ENCODE measurements at places on chromosomes 7 and 10. TPM values are rescaled to one million over a fixed set of nuclear protein-coding genes. Genes with fewer than 3 reads are reported as not detected.

DNA sequence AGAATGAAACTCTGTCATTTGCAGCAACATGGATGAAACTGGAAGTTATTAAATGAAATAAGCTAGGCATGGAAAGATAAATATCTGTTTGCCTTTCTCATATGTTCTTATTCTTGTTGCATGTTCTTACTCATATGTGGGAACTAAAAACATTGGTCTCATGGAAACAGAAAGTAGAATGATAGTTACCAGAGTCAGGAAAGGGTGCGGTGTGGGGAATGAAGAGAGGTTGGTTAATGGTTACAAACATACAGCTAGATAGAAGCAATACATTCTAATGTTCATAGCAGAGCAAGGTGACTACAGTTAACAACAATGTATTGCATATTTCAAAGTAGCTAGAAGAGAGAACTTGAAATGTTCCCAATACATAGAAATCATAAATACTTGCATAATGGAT is 105.1 kb downstream of the FAM107B start:
- DNase-seq: no peak

- no peak for DNase-seq
These were observed 44.5 kb downstream of the INPP5A start for GRCh38 chr10:132582137-132582536.

- no peak for DNase-seq
These were observed 78.0 kb downstream of the ABCC2 start for GRCh38 chr10:99860466-99860865.

DNA sequence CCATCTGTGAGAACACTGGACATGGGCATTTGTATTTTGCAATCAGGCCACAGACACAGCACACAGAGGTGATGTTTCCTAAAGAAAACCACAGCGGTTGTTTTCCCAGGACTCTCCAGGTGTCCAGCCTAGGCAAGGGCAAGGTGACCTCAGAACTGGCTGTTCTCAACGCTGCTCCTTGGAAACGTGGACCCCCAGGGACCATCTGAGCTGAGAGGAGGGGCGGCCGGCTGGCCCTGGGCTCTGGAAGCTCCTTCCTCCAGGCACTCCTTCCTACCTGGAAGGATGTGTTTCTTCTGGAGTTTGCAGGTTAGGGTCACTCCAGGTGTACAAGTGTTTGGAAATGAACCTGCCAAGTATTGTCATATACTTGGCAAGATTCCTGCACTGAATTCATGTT is 103.1 kb downstream of the ADARB2 start:
- no peak for DNase-seq

Gene SLC29A3
- total RNA-seq: 2.4 TPM

All from activated CD4-positive, alpha-beta T cell treated with anti-CD3 and anti-CD28 coated beads, Interleukin-2, amount 10 ng/mL, durations not matched to agents 7 days and 5 days (primary cell).